ENCODE measurements at places on chromosomes 16 and 17.

- no peak for DNase-seq
These were observed 103.6 kb downstream of the GAS7 start for GRCh38 chr17:10094797-10095196.

DNA sequence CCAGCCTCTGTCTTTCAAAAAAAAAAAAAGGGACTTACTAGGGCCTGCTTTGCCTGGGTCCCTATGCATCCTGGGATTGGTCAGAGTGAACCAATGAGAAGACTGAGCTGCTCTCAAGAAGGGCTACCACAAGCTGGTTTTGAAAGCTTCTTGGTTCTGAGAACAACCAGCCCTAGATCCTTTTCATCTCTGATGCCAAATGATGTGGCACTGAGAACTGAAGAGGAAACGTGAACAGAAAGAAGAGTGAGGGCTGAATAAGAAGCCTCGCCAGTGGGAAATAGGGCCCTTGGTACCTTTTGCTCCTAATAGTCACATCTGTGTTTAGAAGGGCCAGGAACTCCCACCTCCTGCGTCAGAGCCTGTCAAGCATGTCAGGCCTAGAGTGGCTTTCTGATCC, 10.7 kb downstream of the TACO1 start:
- no peak for DNase-seq

DNA sequence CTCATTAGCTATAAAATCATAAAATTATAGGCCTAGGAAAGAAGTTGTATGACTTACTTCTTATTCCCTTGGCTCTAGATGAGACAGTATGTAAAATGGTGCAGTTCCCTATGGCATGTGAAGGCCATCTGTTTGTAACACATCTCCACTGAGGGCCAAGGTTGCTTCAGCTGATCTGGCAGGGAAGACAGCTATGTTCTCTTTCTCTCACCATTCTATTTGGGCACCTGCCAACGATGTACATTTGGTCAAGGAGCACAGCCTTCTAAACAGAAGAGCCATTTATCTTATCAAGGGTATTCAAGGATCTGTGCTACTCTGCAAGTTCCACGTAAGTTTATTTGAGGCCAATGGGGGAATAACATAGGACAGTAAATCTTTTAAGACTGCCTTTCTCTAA, 129.8 kb upstream of the TOM1L1 start:
- no peak for DNase-seq

- DNase-seq: no peak
These were observed 1.4 kb upstream of the CD2BP2 start for GRCh38 chr16:30356401-30357084.

- DNase-seq: no peak
These were observed 85.5 kb downstream of the SSH2 start for GRCh38 chr17:29844339-29845048.

DNA sequence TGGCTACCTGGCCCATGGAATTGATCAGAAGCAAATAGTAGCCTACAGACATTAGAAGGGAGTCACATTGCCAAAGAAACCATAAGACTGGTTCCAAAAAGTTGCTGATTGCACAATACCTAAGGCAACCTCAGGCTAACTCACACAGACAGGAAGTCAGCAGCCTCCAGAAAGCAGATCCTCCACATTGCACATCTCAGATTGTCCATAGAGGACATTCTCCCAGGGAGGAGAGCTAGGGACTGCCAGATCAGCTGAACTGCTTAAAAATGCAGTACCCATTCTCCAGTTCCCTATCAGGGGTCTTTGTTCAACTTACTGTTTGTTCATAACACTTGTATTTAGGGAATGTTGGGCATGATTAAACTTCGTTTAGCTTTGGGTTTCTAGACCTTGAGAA, 4.2 kb downstream of the CCL3 start:
- DNase-seq: no peak

Measured in dermis blood vessel endothelial cell (primary cell).